ENCODE measurements at places on chromosomes 3 and 15.

DNA sequence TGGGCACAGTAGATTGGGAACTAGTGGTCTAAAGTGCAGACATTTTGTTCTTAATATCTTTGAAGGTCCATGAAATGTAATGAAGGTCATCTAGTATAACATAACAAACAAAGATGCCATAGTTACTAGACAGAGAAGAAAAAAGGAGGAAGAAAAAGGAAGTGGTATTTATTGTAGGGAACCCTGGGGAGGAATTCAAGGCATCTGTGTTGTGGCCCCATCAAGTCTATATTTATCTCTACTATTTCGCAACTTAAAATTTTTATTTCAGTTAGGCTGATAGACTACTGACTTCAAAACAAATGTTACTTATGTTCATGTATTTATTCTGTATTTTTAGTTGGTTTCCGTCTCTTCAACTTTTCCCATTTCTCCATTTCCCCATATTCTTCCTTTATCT lies 48.9 kb upstream of the ZDHHC23 start:
- H3K36me3 ChIP-seq: no peaks in the 10 kb centered on the region

DNA sequence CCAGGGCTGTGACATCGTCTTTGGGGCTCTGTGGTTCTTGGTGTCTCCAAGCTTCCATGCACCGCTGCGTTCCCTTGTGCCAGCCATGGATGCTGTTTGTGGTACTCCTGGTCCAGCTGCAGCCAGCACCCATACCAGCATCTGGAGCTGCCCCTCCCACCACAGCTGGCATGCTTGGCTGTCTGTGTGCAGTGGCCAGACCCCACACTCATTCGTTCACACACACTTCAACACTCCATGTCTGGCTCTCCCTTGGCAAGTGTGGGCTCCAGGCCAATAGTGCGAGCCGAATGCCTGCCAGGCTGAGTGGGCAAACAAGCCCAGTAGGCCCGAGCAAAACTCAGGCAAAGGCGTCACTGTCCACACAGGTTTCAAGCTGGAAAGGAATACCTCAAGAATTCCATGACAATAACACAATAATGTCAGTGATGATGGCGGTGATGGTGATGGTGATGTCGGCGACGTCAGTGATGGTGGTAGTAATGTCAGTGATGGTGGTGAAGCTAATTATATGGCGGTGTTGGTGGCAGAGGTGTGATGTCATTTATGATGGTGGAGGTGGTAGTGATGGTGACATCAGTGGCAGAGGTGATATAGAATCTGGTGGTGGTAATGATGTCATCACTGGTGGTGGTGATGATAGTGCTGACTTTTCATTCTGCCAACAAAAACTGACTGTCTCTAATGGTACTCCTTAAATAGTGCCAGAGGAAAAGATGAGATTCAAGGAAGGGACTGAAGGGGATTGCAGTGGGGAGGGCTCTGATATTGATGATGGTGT lies 19.3 kb downstream of the TBC1D21 start:
- H3K27ac ChIP-seq: no peak overlapping the region
- DNase-seq: no peak
- H3K27me3 ChIP-seq: no peaks in the 10 kb centered on the region
- no peak overlapping the region for H3K4me3 ChIP-seq
- no peaks in the 10 kb centered on the region for H3K36me3 ChIP-seq

DNA sequence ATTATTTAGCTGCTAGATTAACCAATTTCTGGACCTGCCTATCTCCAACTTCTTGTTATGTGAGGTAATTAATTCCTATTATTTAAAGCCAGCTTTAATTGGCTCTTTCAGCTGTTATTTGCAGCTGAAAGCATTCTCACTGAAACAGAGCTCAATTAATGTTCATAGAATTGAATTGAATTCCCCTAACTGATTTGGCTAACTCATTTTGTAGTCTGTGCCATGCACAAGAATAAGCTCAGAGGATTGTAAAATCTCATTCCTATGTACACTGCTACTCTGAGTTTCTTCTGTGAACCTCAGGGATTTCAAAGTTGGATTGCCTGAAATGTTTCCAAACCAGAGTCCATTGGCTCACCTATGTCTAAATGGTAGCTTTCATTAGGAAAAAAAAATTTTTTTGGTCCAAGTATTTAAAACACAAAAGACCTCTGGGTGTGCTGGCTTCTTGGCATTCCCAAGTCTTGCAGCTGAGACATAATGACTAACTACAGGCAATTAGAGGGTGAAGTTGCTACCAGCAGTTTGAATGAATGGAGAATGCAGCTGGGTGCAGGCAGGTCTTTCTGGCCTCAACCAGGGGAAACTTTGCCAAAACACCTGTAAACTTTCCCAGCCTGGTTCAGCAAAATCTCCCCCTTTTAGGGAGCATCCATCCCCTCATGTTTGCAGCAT lies 134.3 kb downstream of the EDEM1 start:
- DNase-seq: no peak
- H3K27me3 ChIP-seq: no peaks in the 10 kb centered on the region
- H3K4me1 ChIP-seq: no peaks in the 10 kb centered on the region
- H3K27ac ChIP-seq: no peak overlapping the region

- no peak overlapping the region for H3K27ac ChIP-seq
- H3K4me1 ChIP-seq: no peaks in the 10 kb centered on the region
- H3K4me3 ChIP-seq: no peak overlapping the region
- H3K36me3 ChIP-seq: no peaks in the 10 kb centered on the region
- no peaks in the 10 kb centered on the region for H3K27me3 ChIP-seq
Observed at GRCh38 chr3:168506589-168506988, 410.9 kb upstream of the GOLIM4 start.

DNA sequence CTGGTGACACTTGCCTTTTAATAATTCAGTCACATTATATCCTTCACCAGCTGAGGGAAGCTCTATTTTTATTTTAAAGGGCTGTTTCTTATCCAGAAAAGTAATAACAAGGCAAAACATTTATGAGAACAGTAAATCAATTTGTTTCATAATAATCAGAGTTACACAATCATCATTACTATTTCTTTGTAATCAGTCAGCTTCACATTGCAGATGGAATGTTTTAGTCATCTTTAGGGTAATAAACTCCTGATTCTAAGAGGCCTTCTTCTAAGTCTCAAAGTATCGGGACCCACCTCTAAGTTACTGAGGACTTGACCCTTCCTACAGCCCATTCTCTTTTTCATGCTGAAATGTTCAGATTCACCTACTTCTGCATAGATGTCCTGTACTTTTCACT lies 298.3 kb upstream of the TGFBR2 start:
- H3K27me3 ChIP-seq: no peaks in the 10 kb centered on the region
- no peak overlapping the region for H3K4me3 ChIP-seq

- no peak overlapping the region for H3K27ac ChIP-seq
- no peak for DNase-seq
- H3K36me3 ChIP-seq: no peaks in the 10 kb centered on the region
Observed at GRCh38 chr3:195201295-195201694, 69.7 kb downstream of the XXYLT1 start.

- H3K27ac ChIP-seq: no peak overlapping the region
Observed at GRCh38 chr15:64111679-64112050, 15.9 kb downstream of the SNX1 start.

DNA sequence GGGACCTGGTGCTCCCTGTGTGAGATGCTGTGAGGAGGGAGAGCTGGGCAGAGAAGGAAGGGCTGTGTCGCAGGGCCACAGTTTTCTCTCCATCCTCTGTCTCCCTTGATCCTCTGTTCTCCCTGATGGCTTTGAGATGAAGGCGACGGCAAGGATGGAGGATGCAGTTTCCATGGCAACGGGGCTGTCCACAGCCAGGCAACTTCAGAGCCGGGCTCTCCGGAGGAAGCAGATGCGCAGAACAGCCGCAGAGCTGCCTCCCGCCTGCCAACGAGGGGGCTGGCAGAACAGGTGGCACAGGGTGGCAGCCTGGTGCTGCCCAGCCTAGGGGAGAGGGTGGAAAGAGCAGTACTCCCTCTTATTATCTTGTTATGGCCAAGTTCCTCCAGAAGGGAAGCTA lies 9.9 kb upstream of the GRM2 start:
- no peak overlapping the region for H3K27ac ChIP-seq
- DNase-seq: no peak
- no peak overlapping the region for H3K4me3 ChIP-seq
- H3K4me1 ChIP-seq: no peaks in the 10 kb centered on the region

GRCh38 chr15:52656412-52656811 lies 22.8 kb downstream of the ATOSA start:
- H3K36me3 ChIP-seq: no peaks in the 10 kb centered on the region
- peak overlapping the region; percentile 27 for H3K27ac ChIP-seq
- DNase-seq: no peak
- no peak overlapping the region for H3K4me3 ChIP-seq
- peaks cover 13% of the 10 kb centered on the region for H3K4me1 ChIP-seq

GRCh38 chr3:57981483-57982087 lies 26.6 kb upstream of the FLNB start:
- H3K4me3 ChIP-seq: no peak overlapping the region
- no peak overlapping the region for H3K27ac ChIP-seq
- H3K27me3 ChIP-seq: no peaks in the 10 kb centered on the region
- no peaks in the 10 kb centered on the region for H3K36me3 ChIP-seq
- DNase-seq: no peak

DNA sequence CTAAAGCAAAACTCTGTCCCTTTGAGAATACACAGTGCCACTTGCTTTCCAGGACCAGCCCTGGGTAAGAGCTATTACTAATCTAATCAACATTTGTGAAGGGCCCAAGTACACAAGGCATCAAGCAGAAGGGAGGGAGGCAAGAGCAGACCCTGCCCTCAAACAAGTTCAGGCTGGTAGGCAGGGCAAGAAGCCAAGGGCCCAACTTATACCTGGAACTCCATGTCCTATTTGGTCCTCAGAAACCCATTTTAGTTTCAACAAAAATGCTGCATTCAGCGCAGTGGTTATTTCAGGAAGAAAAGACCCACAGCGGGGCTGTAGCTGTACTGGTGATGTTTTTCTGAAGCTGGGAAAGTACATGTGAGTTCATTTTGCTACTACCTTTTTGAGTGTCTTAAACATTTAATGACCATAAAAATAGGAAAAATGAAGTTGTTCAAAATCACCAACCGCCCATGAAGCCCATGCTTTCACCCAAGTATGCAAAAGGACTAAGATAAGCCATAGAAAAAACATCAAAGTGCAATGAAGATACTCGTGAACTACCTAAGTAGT lies 2.8 kb downstream of the RPS17 start:
- no peak overlapping the region for H3K27ac ChIP-seq
- H3K4me3 ChIP-seq: no peak overlapping the region
- DNase-seq: no peak
- no peaks in the 10 kb centered on the region for H3K27me3 ChIP-seq
- H3K4me1 ChIP-seq: peaks cover 3% of the 10 kb centered on the region
- H3K36me3 ChIP-seq: peaks cover 57% of the 10 kb centered on the region

GRCh38 chr3:197491478-197491877 lies 64.3 kb downstream of the BDH1 start:
- no peak overlapping the region for H3K27ac ChIP-seq
- H3K4me1 ChIP-seq: no peaks in the 10 kb centered on the region
- no peaks in the 10 kb centered on the region for H3K27me3 ChIP-seq
- no peaks in the 10 kb centered on the region for H3K36me3 ChIP-seq
- no peak for DNase-seq

- H3K36me3 ChIP-seq: no peaks in the 10 kb centered on the region
- no peaks in the 10 kb centered on the region for H3K4me1 ChIP-seq
- peak within 1 kb of the TSS; percentile 33 for H3K27ac ChIP-seq
Observed at GRCh38 chr3:49553692-49554632, at the start of gene BSN. TSS of gene BSN (plus strand) at chr3:49554477. CDS start at chr3:49554603, 126 bp downstream.

DNA sequence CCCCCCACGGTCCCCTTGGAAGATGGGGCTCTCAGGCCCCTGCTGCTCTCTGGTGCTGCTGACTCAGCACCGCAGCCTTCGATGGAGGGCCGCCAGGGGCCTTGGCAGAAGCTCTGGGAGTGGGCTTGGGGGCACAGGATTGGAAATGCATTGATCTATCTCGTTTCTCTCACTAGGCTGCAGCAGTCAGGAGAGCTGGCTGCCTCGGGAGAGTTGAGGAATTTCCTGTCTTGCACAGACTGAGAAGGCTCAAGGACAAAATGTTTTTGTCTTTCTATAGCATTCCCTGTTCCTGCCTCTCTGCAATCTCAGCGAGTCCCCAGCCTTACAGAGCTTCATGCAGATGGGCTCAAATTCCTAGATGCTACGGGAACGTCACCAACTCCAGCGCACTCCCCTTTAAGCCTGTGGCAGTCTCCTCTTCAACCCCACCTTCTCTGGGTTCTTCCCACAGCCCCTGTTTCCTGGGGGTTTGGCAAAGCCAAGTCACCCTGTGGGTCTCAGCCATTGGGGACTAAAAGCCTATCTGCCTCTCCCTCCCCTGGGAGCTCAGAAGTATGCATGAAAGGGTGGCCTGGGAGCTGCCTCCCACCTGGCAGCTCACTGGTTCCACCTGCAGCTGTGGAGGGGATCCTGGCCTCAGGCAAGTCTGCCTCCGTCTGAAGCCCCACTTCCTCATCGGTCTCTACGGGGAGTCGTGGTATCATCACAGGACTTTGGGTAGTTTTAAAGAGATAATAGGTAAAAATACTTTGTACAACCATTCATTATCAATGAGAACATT lies 127.4 kb upstream of the HACD2 start:
- no peak overlapping the region for H3K27ac ChIP-seq
- H3K36me3 ChIP-seq: no peaks in the 10 kb centered on the region
- peaks cover 8% of the 10 kb centered on the region for H3K4me1 ChIP-seq
- H3K4me3 ChIP-seq: no peak overlapping the region
- DNase-seq: no peak

DNA sequence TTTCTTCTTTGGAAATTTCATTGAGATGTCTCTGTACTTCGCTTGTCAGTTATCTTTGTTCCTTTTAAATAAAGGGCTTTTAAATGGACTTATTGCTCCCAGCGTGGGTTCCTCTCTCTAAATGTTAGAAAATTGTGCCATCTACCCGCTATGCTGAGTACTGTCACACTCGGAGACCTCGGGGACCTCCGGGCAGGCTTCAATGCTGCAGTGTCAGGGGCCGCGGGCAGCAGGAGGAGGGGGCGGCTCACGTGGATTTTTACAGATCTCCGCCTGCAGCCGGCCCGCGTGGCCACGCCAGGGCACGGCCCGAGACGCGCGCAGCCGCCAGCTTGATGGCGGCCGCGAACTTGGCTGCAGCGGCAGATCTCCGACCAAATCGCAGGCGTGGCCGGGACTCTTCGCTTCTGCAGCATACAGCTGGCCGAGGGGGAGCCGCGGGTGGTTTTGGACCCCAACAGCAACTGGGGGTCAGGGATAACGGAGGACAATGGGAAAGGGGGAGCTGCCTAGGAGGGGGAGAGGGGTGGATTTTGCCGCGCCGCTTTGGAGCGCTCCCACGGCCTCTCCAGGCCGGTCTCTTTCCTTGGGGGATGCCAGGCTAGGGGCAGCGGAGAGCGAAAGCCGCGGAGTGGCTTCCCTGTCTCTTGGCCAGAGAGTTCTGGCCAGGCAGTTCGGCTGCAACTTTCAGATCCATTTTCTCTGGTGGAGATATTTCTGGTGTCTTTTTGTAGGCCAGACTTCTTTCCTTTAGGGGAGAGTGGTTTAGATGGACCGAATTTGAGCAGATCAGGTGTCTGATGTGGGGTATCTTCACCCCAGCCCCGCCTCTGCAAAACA lies 15.3 kb downstream of the NR2F2 start:
- no peaks in the 10 kb centered on the region for H3K27me3 ChIP-seq
- DNase-seq: no peak
- H3K27ac ChIP-seq: peak overlapping the region; percentile 95
- H3K4me1 ChIP-seq: no peaks in the 10 kb centered on the region
- H3K4me3 ChIP-seq: peak overlapping the region; percentile 17

Measured in Peyer's patch (tissue), 4 donors.